Fibroblast of villous mesenchyme (primary cell): ENCODE measurements at places on chromosomes 11 and 22. TPM values are rescaled to one million over a fixed set of nuclear protein-coding genes. Genes with fewer than 3 reads are reported as not detected.
A peak's percentile ranks its signal among the peaks of the same experiment; 100 is the strongest.

BCO2 gene
- 0.97 and 3.0 TPM in 2 replicates for total RNA-seq

MPZL3 gene
- 0.32 and 0.86 TPM in 2 replicates for total RNA-seq

LAYN gene
- 41.9 and 66.5 TPM in 2 replicates for total RNA-seq

DBX1 gene
- not detected in 2 replicates for total RNA-seq

SHANK3 gene
- total RNA-seq = 0.64 and 0.86 TPM in 2 replicates

FJX1 gene
- 89.8 and 205 TPM in 2 replicates for total RNA-seq

PAMR1 gene
- total RNA-seq = 416 and 493 TPM in 2 replicates

IRAG1 gene
- total RNA-seq = 66.0 and 89.4 TPM in 2 replicates

POU2AF2 gene
- not detected in 2 replicates for total RNA-seq

OR5T2 gene
- total RNA-seq = not detected in 2 replicates

CRYAB gene
- 11.0 and 20.7 TPM in 2 replicates for total RNA-seq

P2RY2 gene
- under 0.01 TPM in 1 of 2 replicates, not detected in the other for total RNA-seq

RAPSN gene
- total RNA-seq = under 0.01 and 0.43 TPM in 2 replicates

DNA sequence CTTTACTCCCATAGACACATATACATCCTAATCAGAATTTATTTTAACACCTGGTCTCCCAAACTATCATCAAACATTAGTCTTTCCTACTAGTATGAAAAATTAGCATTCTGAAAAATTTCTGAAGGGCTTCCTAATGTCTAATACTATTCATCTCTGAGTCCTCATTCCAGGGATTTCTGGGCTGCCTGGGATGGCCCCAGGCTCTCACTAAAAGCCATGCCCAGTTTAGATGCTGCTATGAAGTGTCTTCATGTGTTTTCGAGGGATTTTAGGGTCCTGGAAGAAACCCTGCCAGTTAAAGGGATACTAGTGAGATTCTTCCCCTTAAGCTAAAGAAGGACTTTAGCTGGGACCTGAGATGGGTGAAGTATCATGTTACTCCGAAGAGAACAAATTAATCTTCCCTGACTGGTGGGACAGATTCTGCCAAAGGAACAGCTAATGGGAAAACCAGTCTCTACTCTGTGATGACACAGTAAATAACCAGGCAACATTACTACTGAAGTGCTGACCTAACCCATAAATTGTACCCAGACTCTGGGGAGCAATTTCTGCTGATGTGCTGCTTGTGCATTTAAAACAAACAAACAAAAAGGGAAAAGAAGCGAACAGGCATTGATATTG lies 342.6 kb downstream of the SOX6 start:
- no peak for DNase-seq

GRCh38 chr22:33188326-33188725 lies 130.1 kb upstream of the SYN3 start:
- no peak for DNase-seq

- no peak for DNase-seq
Observed at GRCh38 chr22:36221799-36222751, 17.3 kb downstream of the APOL2 start.

GRCh38 chr11:117230286-117230961 lies 1.4 kb downstream of the PCSK7 start:
- DNase-seq = no peak

- DNase-seq = no peak
Observed at GRCh38 chr22:36417281-36417686, 29.5 kb upstream of the MYH9 start.

DNA sequence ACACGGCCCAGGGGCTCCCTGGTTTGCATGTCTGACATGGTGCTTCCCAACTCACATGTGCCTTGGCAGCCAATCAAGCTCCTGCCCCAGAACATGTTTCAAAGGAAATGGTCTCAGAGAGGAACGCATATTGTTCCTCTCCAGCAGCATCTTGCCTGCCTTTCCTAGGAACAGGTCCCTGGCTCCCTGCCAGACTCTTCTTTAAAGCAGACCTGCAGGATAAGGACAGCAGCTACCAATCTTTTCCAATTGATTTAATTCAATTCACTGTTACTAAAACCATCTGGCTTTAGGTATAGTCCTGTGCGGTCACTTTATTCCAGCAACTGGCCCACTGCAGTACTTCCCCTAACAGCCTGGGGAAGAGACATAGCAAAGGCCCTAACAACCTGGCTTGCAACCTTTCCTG lies 79.9 kb downstream of the AMBRA1 start:
- no peak for DNase-seq

DNA sequence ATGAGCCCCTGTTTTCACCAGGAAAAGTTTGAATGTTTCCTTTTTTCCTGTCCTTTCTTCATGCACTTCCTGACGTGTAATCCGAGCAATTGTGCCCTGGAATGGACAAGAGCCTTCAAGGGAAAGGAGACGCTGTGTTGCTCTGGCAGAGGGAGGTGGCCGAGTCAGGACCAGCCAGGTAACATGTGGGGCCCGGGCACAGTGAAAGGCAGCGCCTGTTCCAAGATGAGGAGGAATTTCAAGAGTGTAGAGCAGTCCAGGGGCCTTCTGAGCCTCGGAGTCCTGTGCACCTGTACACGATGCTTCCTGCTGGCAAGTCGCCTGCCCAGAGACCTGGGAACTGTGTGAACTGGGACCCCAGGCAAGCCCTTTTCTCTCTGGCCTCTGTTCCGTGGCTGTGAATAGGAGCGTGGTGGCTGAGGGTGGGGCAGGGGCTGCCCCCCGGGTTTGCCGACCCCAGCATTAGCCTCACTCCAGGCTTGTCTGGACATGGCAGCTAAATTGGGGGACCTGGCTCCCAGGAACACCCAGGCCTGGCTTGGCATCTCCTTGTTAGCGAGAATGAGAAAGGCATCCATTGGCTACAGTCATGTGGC lies 92.0 kb downstream of the MYEOV start:
- no peak for DNase-seq

GRCh38 chr11:14022251-14022650 lies 59.7 kb downstream of the SPON1 start:
- DNase-seq = no peak

GRCh38 chr11:30583476-30584280 lies 2.5 kb downstream of the MPPED2 start:
- DNase-seq = no peak

DNA sequence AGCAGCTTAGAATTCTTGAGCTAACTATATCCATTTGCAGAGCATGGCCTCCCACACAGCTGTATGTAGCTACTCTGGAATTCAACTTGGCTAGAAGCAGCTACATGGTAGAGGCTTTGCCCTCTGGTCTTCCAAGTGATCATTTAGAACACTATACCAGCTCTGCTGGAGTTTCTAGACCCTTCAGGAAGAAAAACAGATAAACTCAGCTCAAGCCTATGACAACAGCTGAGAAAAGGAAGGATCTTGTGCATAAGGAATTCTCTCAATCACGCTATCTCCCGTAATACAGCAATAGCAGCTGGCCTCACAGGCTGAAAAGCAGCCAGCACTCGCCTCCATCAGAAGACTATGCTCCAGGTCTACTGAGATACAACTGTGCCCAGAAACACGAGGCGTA lies 50.6 kb upstream of the APOA1 start:
- DNase-seq = no peak

DNA sequence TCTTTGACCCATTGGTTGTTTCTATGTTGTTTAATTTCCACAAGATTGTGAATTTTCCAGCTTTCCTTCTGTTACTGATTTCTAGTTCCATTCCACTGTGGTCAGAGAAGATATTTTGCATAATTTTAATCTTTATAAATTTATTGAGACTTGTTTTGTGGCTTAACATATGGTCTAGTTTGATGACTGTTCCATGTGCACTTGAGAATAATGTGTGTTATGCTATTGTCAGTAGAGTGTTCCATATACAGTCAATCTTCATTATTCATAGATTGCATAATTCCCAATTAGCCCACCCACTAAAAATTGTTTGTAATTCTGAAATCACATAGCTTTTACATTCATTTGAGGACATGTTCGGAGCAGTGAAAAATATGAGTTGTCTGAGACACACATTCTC lies 346.1 kb upstream of the DDI1 start:
- no peak for DNase-seq

GRCh38 chr11:105609341-105609781 lies 512 bp upstream of the GRIA4 start:
- peak; percentile 7 for DNase-seq

GRCh38 chr11:118921121-118921928 lies 4.4 kb downstream of the BCL9L start:
- DNase-seq = peak; percentile 97

- no peak for DNase-seq
Observed at GRCh38 chr11:121057922-121058321, 34.0 kb downstream of the TBCEL start.

DNA sequence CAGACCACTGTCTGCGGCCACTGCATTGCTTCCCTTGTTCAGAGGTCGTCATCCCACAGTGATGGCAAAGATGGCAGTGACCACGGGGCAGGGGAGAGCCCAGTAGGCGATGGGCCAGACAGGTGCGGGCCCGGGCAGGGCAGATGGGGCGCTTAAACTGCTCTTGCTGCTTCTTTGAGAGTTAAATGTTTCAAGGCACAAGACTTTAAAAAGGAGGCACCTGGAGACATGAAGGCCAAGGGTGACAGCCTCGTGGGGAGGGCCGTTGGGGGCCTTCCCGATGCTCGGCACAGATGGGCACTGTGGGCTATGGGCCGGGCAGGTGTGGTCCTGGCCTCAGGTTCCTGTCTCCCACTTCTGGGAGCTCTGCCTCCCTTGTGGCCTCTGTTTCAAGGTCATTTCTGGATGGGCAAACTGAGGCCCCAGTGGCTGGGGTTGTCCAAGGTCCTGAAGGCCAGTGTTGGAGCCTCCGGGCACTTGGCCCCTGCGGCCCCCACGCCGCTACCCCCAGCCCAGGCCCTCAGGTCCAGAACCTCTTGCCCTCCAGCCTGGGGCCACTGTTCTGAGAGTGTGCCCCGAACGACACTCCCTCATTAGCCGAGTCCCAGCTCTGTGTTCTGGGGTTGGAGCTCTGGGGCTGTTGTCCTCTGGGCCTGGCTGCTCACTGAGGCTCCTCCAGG lies 16.9 kb upstream of the CCDC188 start:
- no peak for DNase-seq

GRCh38 chr11:33651555-33651954 lies 49.1 kb downstream of the C11orf91 start:
- no peak for DNase-seq

GRCh38 chr22:45235101-45235777 lies 5.5 kb downstream of the KIAA0930 start:
- DNase-seq = no peak

DNA sequence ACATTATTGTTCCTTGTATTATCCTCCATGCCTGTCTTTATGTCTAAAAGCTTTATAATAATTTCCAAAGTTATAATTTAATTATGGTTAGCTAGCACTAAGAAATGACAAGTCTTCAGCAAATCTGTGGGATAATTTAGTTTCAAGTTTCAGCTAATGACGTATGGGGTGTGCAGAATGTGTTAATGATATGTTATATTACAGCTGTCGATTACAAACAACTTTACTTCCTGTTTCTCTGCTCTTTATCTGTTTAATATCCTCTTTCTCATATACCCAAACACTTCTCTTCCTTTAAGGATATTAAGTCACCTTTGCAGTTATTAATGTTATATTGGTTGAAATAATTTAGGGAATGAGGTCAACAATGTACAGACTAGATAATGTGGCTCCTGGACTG lies 161.8 kb downstream of the CASP12 start:
- DNase-seq = no peak

DNA sequence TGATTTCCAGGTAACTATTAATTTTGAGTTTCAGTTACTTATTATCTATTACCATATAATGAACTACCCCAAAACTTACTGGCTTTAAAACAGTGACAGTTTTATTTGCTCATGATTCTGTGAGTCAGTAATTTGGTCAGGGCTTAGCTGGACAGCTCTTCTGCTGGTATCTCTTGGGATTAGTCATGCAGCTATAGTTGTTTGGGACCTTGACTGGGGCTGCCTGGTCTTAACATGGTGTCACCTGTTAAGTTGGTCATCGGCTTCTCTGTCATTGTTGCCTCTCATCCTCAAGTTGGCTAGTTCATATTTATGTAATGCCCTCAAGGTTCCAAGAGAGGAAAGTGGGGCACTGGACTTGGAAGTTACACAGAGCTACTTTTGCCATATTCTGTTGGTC lies 177.5 kb downstream of the TMEM135 start:
- DNase-seq = no peak

- no peak for DNase-seq
Observed at GRCh38 chr22:45946805-45947600, 30.0 kb downstream of the WNT7B start.

DNA sequence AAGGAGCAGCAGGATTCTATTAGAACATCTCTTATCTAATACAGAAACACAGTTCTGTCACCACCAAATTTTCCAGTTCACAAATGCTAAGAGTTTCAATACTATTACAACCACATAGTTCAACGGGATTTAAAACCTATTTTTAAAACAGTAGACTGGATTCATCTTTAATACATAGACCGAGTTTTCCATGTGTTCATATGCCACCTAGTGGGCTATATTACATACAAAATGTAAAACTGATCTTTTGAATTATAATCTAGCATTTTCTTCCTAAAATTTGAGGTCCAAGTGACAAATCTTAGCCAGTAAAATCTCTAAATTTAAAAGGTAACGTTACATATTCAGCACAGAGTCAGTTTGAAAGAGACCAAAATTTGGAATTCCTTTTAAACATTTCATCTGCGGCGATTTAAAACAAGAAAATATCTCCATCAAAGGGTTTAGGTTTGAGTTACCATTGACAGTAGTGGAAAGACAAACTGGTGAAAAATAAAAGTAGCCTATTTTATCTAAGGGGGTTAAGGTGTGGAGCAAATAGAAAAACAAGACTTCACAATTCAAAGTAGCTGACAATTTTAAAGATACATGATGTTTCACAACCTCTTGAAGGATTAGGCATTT lies 269.3 kb upstream of the MPPED2 start:
- peak; percentile 20 for DNase-seq

- DNase-seq = peak; percentile 57
Observed at GRCh38 chr22:45585437-45585755, 82.7 kb downstream of the FBLN1 start.

GRCh38 chr22:43862074-43862881 lies at the start of gene SULT4A1:
TSS of gene SULT4A1 (minus strand) at chr22:43862513. CDS start at chr22:43862382, 131 bp downstream.
- DNase-seq = no peak

DNA sequence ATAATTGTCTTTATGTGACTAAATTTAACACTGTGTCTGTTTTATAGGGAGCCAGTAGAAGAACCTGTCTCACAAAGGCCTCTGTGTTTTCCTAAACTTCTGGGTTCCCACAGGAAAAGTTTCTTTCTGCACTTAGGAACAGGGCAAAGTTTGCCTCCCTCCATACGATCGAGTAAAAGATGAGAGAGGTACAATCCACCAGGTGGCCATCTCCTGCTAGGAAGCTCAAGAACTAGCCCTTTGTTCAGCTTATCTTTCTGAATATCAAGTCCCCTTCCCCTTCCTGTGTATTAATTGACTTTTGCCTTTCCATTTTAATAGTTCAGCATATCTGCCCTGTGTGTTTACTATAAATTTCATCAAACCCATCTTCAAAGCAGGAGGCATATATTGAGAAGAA lies 18.0 kb downstream of the CSNK2A3 start:
- DNase-seq = no peak

GRCh38 chr22:43922123-43922522 lies 1.5 kb upstream of the PNPLA3 start:
- no peak for DNase-seq
